Endothelial cell of umbilical vein (primary cell): ENCODE measurements at places on chromosomes 3 and 15. TPM values are rescaled to one million over a fixed set of nuclear protein-coding genes. Genes with fewer than 3 reads are reported as not detected.

The AGTR1 gene
- not detected in 2 replicates for total RNA-seq

The SCG5 gene
- 2.1 and 3.3 TPM in 2 replicates for total RNA-seq

The GABRA5 gene
- not detected in 2 replicates for total RNA-seq

The MORC1 gene
- not detected in 2 replicates for total RNA-seq

The C2CD4A gene
- total RNA-seq, result 0.46 and 1.1 TPM in 2 replicates

The FAM107A gene
- total RNA-seq, result 8.2 and 10.7 TPM in 2 replicates

The RLBP1 gene
- not detected in 2 replicates for total RNA-seq
